ENCODE measurements at places on chromosomes 12 and 14.

DNA sequence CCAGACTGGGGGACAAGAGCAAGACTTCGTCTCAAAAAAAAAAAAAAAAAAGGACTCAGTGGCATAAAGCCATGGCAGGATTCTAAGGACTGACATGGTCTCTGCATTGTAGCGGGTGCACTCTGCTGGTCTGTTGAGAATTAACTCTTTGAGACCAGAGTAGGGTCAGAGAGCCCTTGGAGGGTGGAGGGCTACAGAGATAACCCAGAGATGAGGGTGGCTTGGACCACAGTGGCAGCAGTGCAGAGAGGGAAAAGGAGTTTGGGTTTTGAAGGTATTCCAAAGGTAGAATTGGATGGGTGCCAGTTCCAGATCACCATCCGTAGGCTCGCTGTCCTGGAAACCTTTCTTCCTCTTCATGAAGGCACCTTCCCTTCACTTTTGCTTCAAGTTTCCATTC lies 14.3 kb upstream of the DYNC1H1 start:
- no peak for DNase-seq

GRCh38 chr12:62629413-62629812 lies 162.8 kb downstream of the MON2 start:
- DNase-seq: no peak

GRCh38 chr14:36580856-36581831 lies 1.3 kb downstream of the NKX2-8 start:
- peak; percentile 65 for DNase-seq

DNA sequence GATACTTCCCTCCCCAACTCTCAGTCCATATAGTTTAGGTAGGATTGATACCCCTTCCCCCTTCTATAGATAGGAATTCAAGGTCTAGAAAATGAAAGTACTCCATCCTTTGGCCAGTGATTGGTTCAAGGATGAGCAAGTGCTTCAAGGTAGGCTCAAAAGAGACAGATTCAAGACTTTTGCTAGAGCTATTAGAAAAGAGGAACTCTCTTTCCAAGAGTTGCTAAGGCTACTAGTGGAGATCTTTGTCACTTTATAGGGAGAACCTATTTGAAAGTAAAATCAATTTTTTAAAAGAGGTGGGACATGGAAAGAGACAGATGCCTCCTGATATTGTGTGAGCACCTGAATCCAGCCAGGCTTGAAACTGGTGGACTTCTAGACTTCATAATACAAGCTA lies 17.5 kb downstream of the POLE2 start:
- no peak for DNase-seq

DNA sequence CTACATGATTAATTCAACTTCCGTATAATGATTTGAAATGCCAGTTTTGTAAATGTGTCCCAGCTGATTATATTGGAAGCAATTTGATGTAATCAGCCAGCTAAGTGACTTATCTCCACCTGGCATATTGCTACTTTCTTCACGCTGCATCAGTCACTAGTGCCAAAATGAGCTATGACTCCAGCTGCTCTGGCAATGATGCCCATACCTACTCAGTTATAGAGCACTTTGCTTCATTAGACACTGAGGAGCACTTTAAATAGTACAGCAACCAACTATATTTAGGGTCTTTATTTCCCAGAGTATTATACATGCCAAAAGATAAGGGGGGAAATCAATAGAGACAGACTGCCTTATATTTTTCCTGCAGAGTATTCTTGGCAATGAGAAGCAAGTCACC lies 67.9 kb upstream of the LIN7A start:
- DNase-seq: no peak

GRCh38 chr14:21096438-21096837 lies 2.0 kb downstream of the ZNF219 start:
- no peak for DNase-seq

- DNase-seq: peak; percentile 100
Measured at GRCh38 chr14:77882098-77882497, 82.2 kb downstream of the ADCK1 start.

- DNase-seq: no peak
Measured at GRCh38 chr12:48764521-48764920, 24.4 kb downstream of the ADCY6 start.

GRCh38 chr12:40015345-40015744 lies 90.5 kb downstream of the SLC2A13 start:
- no peak for DNase-seq

GRCh38 chr14:93114068-93114710 lies 1.5 kb downstream of the ITPK1 start:
- peak; percentile 43 for DNase-seq

GRCh38 chr14:89866458-89866857 lies 88.1 kb downstream of the EFCAB11 start:
- no peak for DNase-seq

DNA sequence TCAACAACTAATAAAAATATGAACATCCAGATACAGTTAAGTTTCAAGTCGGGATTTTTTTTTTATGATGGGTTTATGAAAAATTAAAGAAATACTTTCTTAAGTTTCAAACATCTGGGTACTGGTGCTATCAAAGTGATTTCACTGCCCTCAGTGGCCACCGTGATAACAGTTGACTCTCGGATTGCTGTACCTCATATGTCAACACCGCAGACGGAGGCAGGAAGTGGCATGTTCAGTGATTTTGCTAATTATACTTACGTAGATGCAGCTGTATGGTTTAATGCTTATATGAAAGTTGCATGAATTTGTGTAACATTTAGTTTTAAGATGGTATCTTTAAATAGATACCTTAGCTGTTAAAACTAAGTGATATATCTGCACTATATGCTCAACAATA lies 20.8 kb upstream of the FBLN5 start:
- DNase-seq: no peak

DNA sequence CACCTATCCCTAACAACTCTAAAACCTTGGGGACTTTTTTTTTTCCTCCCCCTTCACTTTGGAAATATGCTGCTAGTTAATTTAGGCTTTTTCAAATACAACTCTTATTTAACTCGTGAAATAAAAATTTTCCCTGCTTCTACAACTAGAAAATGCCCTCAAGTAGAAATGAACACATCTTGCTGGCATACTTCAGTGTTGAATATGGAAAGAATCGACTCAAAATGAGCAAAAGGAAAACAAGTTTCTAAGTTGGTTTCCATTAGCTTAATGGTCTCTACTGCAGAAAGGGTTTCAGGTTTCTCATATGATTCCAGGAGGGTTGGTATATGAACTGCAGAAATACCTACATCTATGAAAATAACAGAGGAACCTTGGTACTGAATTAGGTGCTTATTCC lies 118.3 kb upstream of the TMTC1 start:
- DNase-seq: no peak

- DNase-seq: no peak
Measured at GRCh38 chr12:83559650-83560049, 872.9 kb downstream of the TMTC2 start.

DNA sequence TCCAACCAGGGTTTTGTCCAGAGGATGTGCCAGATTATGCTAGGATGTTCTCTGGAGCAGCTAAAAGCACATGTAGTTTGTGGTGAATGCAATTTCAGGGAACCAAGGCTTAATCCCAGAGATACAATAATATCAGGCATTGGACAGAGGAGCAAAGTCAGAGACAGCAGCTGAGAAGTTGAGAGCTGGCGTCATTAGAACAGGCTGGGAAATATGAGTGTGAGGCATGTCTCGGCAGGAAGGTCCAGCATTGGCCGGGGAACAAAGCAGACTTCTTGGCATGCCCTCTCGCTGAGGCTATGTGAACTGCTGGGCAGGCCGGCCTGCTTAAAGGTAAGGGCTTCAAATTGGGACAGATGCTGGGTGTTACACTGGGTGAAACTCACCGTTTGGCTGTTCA lies 125.4 kb downstream of the CAND1 start:
- no peak for DNase-seq

DNA sequence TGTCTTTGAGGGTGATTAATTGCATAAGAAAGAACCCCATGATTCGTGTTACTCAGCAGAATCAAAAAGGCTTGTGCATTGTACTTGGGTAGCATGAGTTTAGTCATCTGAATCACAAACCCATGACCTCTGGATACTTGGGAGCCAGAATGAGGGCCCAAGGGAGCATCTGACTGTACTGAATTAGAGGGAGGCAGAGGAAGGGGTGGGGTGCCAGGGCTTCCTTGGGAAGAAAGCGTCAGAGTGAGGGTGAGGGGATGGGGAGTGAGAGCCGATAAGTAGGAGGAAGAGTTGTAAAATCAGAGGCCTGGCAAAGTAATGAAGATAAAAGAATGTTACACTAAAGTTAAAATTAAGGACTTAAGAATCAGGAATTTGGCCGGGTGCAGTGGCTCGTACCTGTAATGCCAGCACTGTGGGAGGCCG lies 29.8 kb downstream of the GPRC5D start:
- DNase-seq: no peak

- DNase-seq: peak; percentile 55
Measured at GRCh38 chr14:91398707-91399106, 18.9 kb downstream of the CCDC88C start.

- no peak for DNase-seq
Measured at GRCh38 chr12:27868139-27868538, 88.1 kb upstream of the MANSC4 start.

- DNase-seq: no peak
Measured at GRCh38 chr12:116284396-116284795, 6.9 kb upstream of the MED13L start.

DNA sequence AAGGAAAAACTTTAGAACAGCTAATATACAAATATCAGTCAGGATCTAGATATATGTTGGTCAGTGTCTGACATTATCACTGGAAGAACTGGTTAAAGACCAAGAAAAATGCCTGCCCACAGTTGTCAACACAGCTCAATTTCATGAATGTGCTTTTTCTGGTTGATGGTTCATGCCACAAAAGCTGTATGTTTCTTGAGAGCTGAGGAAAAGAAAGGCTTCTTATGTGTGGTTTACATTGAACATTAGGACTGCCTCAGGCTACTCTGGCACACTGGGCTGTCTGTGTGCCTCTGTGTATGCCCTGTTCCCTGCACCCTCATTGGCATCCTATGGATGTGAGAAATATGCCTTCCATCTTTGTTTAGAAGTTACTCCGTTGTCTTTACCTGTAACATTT lies 218.8 kb upstream of the RGS6 start:
- DNase-seq: no peak

- DNase-seq: no peak
Measured at GRCh38 chr12:116066381-116067230, 210.9 kb downstream of the MED13L start.

DNA sequence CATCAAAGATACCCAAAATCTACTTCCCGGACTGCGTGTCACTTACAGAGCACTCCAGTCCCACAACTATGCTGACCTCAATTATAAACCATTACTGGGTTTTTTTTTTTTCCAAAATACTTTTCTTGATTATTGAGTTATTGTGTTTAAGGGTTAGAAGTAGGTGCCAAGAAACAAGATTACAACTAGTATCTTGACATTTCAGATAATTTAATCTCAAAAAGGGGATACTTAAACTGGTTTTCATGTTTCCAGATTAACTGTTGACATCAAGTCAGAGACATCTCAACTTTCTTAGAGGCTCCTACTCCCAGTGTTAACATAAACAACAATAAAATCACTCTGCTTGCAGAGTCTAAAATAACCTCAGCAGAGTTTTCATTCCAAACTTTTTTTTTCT lies 131.2 kb upstream of the ARID2 start:
- DNase-seq: no peak

GRCh38 chr14:49702725-49703124 lies 9.8 kb downstream of the KLHDC1 start:
- DNase-seq: no peak

- peak; percentile 63 for DNase-seq
Measured at GRCh38 chr12:19639781-19640415, 200.6 kb downstream of the AEBP2 start.

DNA sequence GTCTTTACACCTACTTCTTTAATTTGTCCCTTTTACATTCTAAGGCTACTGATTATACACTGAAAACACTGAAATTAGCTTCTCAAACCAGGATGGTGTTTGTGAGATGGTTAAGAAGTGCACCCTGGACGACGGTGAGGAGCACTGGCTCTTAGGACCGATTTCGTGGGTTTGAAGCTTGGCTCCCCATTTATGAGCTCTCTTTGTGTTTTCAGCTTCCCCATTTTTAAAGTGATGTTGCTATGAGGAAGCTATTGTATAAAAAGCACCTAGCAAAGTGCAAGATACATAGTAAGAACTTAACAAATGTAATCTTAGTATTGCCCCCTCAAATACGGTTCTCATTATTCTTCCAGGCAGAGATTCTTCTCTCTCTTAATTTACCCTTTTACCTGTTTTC lies 4.7 kb downstream of the NFYB start:
- DNase-seq: no peak

DNA sequence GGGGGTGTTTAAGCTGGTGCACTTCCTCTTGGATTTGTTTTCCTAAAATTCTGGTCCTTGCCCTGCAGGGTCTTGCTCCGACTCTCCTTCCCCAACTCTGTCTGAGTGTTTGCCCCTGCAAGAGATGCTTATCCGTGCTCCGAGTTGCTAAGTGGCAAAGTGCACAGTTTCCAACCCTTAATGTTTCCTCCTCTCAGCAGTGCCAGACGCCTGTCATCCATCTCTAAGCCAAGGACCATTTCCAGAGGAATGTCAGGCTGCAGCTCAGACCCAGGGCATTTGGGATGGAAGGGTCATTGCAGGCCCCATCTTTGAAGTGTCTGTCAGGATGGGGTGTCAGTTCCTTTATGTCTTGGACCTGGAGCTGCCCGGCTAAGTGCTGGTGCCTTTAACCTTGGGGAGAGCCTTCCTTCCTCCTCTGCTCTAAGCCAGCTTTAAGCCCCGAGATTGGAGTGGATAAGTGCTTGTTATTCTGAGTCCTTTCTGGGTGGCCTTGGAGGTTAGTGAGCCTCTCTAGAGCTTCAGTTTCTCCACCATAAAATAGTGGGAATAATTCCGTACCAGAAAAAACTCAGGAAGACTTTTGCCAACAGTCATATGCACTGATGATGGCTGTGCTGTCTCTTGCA lies 15.0 kb downstream of the WNT5B start:
- peak; percentile 32 for DNase-seq

DNA sequence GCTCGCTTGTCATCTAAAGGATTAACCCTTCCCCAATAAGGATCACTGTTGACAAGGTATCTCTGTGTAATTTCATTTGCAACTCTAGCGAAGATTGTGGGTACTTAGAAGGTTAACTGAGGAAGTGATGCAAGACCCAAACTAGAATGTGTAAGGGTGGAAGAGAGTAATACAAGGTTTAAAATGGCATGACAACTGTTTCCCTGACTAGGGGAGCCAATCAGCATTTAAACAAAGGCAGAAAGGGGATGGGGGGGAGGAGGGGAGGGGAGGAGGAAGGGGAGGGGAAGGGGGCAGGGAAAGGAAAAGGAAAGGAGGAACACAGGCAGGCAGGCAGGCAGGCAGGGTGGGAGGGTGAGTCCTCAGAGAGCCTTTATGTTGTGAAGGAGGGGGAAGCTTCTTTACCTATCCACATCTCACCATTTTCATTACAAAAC lies 31.1 kb downstream of the NRDE2 start:
- DNase-seq: no peak

- DNase-seq: no peak
Measured at GRCh38 chr12:64232196-64232595, 10.1 kb upstream of the KICS2 start.

GRCh38 chr14:102927878-102928411 lies 5.5 kb downstream of the AMN start:
- DNase-seq: no peak

- no peak for DNase-seq
Measured at GRCh38 chr14:24068711-24069410, 2.5 kb upstream of the CPNE6 start.
